ENCODE measurements at places on chromosomes 7 and 10.
A peak's percentile ranks its signal among the peaks of the same experiment; 100 is the strongest.

DNA sequence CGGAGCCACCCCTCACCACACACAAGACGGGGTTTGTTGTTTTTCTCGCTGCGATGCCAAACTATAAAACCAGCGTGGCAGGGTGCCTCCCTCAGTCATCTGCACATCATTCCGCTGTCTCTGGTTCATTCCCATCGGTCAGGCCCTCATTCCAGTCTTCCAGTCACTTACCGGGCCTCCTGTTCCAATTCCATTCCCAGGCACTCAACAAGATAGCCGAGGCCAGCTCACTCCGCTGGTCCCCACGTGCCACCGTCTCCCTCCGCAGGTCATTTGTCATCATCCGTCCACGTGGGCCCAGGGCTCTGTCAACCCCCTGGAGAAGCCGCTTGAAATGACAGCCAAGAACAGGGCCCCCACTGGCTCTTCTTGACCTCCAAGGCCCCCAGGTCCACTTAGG, 6.1 kb upstream of the TMEM184A start:
- DNase-seq: no peak

DNA sequence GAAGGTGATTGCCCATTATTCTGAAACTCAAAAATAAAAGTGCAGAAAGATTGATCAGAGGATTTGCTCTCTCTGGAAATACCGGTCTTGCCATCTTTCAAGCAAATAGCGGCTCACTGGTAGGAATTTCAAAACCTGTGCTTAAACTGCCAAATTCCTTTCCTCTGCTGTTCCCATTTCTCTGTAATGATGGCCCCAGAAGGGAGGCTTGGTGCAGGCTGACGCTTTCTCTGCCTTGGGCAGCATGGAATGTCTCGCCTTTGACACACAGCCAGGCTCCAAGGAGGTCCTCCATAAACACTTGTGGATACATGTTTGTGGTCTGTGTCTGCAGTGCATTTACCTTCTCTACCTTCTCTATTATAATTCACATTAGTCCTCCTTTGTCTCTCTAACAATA, 146.8 kb downstream of the HIBADH start:
- no peak for DNase-seq

DNA sequence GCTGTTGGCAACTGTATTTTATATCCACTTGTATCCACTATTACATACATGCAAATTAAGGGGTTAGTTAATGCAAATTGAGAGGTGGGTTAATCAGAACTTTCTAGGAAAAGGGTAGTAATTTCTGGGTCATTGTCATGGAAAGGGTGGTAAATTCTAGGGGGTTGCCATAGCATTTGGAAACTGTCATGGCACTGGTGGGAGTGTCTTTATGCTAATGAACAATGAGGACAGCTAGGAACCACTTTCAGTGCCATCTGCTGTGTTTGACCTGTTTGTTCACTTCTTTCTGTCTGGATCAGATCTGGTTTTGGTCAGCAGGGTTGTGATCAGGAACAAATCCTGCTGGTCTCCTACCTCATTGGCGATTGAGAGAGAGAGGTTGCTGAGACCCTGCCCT, 283.3 kb upstream of the PRKCQ start:
- DNase-seq: no peak

- no peak for DNase-seq
These were observed 680.2 kb downstream of the SDK1 start for GRCh38 chr7:3981281-3981680.

DNA sequence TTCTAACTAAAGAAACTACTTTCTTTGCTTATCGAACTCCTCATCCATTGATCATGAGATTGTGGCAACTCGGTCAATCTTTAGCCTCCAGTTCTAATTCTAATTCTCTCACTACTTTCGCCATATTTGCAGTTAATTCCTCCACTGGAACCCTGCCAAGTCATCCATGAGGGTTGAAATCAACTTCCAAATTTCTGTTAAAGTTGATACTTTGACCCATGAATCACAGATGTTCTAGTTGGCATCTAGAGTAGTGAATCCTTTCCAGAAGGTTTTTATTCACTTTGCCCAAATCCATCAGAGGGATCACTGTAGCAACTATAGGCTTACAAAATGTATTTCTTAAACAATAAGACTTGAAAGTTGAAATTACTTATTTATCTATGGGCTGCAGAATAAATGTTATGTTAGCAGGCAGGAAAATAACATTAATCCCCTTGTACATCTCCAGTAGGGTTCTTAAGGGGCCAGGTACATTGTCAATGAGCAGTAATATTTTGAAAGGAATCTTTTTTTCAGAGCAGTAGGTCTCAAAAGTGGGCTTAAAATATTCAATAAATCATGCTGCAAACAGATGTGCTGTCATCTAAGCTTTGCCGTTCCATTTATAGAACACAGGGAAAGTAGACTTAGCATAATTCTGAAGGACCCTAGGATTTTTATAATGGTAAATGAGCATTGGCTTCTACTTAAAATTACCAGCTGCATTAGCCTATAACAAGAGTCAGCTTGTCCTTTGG, 39.4 kb downstream of the CCDC71L start:
- no peak for DNase-seq

- no peak for DNase-seq
These were observed 55.2 kb upstream of the TNRC18 start for GRCh38 chr7:5478568-5479430.

- DNase-seq: no peak
These were observed 92.0 kb downstream of the DLG5 start for GRCh38 chr10:77834540-77834939.

GRCh38 chr10:34746094-34746493, 69.0 kb downstream of the PARD3 start:
- no peak for DNase-seq

DNA sequence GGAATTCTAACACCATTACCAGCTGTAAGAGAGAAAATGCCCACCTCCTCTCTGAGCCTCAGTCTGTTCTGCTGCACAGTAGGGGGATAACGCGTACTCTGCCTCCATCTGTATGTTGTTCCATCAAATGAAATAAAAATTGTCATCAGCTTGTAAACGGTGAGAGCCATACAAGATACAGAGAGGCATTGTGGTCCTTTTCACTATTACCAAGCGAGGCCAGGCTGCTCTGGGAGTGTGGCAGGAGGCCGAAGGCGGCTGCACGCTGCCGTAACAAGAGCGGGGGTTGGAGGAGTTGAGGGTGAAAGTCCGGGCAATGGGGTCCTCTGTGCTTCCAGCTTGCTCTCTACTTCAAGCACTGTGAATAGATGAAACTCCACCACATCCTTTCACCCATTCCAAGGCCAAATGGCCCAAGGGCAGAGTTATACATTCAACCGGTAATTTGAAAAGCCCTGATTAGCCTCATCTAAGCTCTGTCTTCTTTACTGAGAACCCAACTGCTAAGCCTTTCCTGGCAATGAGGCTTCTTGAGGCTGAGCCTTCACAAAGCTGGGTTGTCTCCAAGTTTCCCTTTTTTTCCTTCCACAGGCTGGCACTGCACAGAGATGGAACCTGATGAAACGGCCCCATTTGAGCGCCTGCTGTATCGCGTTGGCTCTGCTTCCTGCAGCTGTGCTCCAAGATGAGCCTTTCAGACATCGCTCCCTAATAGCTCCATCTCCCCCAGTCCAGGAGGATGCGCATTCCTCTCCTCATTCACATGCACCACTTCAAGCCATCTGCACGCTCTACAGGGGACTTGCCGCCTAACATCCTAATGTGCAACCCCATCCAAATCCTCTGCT, 47.2 kb downstream of the PYROXD2 start:
- DNase-seq: no peak

GRCh38 chr7:94620703-94621118, 35.2 kb downstream of the SGCE start:
- DNase-seq: peak; percentile 98

GRCh38 chr7:19442016-19442785, 266.6 kb downstream of the POLR1F start:
- DNase-seq: peak; percentile 63

- no peak for DNase-seq
These were observed 104.9 kb downstream of the CDK14 start for GRCh38 chr7:90701021-90701420.

DNA sequence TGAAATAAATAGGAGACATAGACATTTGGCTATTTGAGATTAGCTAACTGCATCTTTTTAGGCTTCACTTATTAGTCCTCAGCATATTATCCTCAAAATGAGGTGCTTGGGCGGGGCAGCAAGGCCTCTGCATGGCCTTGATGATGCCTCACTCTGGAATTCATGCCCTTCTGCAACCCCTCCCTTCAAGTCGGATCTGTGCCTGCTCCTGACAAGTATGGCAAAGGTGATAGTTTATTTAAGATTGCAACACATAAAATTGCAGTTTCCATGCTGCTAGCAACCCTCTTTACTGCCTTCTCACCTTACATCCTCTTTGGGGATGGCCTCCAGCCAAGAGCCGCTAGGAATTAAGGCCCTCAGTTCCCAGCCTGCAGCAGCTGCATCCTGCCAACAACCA, 241.3 kb upstream of the ADARB2 start:
- peak; percentile 4 for DNase-seq

GRCh38 chr10:15053061-15053460, 9.3 kb downstream of the OLAH start:
- no peak for DNase-seq

DNA sequence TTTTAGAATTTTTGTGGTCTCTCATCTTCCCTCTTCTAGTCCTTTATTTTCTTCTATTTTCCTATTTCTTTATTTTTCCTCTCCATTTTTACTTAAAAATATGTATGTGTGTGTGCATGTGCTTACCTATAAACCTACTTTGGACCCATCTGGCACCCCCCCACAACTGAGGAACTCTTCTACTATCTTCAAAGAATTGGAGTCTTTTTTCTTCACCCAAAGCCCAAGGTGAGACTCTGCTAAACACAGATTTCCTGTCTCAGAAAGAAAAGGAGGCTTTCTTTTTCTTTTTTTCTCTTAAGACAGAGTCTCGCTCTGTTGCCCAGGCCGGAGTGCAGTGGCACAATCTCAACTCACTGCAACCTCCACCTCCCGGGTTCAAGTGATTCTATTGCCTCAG, 24.2 kb downstream of the PRTFDC1 start:
- no peak for DNase-seq

DNA sequence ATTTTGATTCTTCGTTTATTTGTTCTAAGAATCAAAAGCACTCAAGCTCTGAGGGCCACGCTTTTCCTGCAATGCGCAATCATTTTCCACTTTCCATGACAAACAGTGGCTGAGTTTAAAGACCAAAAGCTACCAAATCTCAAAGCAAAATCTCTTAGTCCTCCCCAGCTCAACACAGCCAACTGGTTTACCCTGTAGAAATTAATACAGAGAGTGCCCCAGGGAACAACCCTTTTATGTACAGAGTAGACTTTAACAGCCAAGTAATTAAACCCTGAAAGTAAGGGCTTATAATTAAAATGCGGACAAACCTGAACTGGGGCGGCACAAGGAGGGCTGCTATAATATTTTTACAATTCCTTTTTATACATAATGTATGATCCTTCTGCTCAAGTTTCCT, 53.2 kb downstream of the FAM53B start:
- no peak for DNase-seq

DNA sequence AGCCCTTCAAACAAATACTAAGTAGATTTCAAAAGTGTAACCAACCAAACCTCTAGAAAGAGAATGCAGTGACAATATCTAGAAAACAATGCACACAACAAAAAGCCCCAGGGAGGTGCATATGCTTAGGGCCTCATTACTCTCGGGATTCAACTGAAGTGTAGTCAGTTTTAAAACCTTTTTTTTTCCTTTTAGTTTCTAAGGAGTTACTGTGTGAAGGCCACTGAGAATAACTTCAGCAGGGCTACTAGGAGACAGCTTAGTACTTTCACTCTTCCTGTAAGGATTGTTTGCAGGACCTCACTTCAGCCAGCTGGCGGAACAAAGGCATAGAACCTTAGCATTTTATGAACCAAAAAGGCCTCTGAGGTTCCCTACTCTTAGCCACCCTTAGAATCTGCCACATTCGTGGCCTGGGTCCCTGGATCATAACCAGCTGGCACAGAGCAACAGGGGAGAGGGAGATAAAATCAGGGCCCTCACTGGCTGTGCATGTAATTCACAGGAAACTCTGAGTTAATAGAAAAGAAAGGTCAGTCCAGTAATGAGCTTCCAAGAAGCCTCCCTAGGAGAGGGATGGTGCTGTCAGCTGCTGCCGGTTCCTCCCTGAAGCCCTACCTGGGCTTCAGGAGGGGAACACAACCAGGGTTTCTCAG, 3.6 kb downstream of the VOPP1 start:
- no peak for DNase-seq

GRCh38 chr7:36182854-36183604, 30.0 kb downstream of the EEPD1 start:
- no peak for DNase-seq

GRCh38 chr10:1195828-1196227, 139.6 kb downstream of the WDR37 start:
- DNase-seq: no peak

DNA sequence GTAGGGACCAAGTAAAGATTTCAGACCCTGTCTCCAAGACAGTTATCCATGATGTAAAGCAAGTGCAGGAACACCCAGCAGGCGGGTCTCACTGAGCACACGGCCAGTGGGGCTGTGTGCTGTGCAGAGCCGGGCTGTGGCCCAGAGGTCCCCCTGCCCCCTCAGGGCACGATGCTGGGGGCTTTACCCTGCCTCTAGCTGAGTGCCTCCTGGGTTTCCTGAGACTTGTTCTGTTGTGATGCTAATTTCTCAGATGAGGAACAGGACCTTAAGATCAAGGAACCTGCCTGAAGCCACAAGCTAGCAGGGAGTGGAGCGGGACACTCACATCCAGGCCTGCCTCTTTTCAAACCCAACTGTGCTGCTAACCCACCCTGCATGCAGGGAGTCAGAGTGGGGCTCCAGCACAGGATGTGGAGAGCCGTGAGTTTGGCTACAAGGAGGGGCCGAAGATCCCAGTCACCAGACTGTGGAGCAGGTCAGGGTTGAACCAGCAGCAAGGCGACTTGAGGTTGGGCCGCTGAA, 76.1 kb upstream of the LYZL2 start:
- DNase-seq: no peak

DNA sequence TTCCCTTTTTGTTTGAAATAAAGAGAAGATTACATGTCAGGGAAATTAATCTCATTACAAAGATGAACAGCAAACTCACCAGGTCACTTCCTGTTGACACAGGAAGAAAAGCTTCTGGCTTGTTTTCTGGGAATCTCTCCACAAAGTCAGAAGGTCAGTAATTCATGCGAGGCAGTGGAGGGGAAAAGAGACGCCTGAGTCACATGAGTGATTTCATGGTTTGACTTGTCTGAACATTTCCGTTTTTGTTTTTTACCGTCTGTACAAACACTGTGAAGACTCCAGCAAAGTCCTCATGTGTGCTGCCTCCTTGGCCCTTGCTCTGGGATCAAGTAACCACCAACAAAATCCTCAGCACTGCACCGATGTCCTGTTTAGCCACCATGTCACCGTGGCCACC, 2.5 kb upstream of the HABP2 start:
- DNase-seq: no peak

DNA sequence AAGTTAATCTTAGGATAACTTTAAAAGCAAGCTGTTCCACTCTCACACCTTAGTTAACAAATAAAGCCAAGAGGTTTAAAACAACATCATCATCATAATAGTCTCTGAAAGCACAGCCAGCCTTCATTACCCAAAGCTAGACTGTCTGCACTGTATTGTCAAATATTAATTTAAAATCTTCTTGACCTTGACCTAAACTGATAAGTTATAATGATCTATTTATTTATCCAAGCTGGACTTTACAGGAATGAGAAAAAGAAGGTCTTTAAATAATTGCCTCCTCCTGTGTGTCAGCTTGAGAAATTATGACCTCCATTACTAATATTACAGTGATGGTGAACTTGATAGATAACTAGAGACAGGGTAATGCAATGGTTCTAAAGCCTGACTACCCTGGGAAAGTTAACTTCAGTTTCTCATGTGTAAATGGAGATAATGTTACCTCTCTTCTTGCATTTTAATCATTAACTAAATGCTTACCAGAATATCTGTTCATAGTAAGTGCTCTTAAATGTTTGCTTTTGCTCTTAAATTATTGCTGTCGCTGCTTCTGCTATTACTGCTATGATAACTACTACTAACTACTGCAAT, 111.0 kb downstream of the KAT6B start:
- DNase-seq: no peak

All from SW480 (cell line).